SK-MEL-5 (cell line): ENCODE measurements at places on chromosomes 6 and 20.
A peak's percentile ranks its signal among the peaks of the same experiment; 100 is the strongest.

GRCh38 chr6:7541175-7542064, at the start of gene DSP:
TSS of gene DSP (plus strand) at chr6:7541671. CDS start at chr6:7541916, 245 bp downstream.
- DNase-seq: no peak

DNA sequence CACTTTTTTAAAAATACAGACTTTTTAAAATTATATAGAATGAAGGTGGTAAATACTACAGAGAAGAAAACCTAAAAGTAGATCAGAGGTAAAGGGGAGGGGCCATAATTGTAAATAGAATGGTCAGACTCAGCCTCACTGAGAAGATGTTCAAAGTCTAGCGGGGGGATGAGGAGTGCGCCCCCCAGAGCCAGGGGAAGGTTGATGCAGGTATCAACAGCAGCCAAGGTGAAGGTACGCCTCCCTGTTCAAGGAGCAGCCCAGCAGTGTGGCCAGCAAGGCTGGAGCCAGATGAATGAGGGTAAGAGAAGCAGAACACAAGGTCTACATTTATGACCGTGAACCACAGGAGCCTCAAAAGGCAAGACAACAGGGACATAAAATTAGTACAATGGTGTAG, 204.1 kb downstream of the PTPRT start:
- DNase-seq: no peak

GRCh38 chr6:68317366-68317765, 317.7 kb upstream of the ADGRB3 start:
- no peak for DNase-seq

DNA sequence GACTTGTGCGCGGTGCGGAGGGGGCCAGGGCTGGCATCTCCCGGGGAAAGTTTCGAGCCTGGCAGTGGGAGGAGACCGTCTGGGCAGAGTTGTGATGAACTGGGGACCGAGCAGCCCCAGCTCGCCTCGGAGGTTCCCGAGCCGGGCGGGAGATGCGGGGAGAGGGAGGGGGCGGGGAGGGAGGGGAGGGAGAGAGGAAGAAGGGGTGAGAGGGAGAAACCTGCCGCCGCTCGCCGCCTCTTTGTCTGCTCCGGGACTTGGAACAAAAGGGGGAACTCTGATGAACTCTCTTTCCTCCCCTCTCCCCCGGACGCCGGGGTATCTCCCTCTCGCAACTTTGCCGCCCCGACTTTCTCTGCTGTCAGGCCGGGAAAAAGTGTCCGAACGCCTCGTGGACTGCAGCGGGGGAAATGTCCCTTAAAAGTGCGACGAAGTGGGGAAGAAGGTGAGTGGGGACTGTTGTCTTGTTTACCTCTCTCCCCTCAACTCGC, 72.7 kb downstream of the SOX4 start:
- DNase-seq: no peak

DNA sequence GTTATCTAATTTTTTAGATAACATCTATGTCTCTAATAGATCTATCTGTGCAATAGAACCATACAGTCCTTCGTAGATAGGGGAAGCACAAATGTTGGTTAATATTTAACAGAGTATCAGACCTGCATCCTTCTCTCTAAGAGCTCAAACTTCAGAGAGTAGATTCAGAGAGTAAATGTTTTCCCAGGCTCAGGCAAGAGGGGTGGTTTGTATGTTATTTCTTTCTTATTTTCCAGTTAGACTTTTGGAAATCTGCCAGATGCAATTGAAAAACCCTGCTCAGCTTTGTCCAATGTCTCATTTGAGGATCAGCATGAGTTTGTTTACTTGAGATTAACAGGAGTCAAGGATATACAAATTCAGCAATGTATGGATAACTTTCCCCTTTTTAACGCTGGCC, 361.9 kb downstream of the BCKDHB start:
- DNase-seq: no peak

DNA sequence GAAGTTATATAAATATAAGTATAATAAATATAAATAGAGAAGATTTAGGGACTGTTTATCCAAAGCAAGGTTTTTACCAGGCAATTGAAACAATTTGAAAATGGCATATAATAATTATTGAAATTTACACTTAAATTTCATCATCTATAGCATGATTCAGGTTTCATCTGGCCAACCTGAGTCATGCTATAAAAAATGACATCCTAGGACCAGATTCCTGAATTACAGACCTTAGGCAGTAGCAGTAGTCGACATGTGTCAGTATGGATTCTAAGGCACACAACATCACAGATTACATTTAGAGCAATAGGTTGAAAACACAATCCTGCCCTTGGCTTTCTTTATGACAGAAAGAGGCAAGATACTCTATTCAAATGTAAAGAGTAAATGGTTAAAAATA, 592.3 kb downstream of the PHF3 start:
- no peak for DNase-seq

GRCh38 chr6:134081506-134081905, 29.1 kb upstream of the SLC2A12 start:
- DNase-seq: no peak

DNA sequence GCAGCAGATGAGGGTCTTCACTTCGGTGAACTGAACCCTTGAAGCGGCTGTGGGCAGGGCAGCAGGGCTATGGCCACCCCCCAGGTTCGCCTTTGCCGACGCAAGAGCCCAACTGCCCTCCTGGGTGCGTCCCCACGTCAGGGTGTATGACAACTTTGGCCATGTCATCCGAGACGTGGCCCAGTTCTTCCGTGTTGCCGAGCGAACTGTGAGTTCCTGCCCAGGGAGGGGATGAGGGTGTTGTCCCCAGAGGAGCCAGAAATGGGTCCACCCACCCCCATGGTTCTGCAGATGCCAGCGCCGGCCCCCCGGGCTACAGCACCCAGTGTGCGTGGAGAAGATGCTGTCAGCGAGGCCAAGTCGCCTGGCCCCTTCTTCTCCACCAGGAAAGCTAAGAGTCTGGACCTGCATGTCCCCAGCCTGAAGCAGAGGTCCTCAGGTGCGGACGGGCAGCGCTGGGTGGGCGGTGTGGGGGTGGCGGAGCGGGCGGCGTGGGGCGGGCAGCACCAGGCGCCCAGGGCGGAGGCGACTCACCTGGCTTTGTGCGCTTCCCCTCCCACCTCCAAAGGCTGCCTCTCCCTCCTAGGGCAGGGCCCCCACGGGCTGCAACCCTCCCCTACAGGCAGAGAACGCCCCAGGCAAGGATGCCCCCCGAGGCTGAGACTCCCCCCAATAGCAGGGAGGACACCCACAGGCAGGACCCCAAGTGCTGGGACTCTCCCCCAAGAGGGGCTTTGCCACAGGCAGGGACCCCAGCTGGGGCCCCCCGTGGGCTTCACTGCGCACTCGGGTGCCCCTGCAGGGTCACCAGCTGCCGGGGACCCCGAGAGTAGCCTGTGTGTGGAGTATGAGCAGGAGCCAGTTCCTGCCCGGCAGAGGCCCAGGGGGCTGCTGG, 6.2 kb upstream of the TNFRSF6B start:
- DNase-seq: no peak

GRCh38 chr6:47478233-47479139, 897 bp downstream of the CD2AP start:
- peak; percentile 25 for DNase-seq

DNA sequence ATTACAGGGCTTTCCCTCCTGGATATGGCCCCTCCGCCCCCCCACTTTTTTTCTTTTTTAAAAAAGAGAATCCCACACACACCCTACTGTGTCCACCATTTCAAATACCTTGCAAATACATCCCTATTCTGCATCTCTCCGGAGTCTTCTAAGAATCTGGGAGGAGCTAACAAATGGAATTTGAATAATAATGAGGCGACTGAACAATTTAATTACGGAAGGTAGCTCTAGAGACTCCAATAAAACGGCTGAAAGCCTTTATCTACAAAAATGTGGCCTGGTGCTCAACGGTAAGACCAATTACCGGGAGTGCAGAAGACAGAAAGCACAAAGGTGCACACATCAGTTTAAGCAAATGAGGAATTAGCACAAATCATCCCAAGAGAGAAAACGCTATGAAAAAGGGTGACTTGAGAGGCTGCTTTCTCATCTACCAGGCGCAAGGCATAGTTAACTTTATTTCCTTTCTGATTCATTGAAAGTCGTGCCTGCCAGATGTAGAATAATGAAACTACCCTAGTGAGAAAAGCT, 1.8 kb downstream of the RRAGD start:
- no peak for DNase-seq

- no peak for DNase-seq
Measured at GRCh38 chr6:12582421-12583110, 134.0 kb upstream of the PHACTR1 start.

GRCh38 chr6:145633981-145634627, 101.2 kb downstream of the EPM2A start:
- DNase-seq: peak; percentile 82

DNA sequence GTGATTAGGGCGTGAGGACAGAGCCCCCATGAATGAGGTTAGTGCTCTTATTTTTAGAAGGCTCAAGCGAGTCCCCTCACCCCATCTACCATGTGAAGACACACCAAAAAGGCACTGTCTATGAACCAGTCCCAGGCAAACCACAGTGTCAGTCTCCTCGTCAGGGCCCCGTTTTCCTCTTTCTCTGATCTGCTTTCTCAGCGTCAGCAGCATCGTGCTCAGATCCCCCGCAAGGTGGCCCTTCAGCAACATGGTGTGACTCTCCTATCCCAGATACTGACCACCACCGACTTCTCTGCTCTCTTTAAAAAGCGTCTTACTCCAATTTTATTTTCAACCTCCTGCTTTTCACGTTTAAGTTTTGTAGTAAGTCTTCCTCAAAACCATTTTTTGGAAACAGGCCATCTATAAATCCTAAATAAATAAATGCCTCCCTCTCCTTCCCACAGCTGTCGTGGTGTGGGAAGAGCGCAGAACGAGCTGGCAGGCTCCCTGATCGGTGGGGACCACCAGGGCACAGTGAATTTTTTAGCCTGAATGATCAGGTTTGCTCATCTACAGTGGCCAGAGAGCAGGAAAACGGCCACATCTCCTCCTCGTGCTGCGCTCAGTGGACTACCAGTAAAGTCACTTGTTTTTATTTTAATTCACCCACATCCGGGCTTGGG, 113.1 kb downstream of the BMP7 start:
- DNase-seq: no peak

GRCh38 chr20:25035921-25036320, 22.0 kb downstream of the ACSS1 start:
- DNase-seq: no peak

DNA sequence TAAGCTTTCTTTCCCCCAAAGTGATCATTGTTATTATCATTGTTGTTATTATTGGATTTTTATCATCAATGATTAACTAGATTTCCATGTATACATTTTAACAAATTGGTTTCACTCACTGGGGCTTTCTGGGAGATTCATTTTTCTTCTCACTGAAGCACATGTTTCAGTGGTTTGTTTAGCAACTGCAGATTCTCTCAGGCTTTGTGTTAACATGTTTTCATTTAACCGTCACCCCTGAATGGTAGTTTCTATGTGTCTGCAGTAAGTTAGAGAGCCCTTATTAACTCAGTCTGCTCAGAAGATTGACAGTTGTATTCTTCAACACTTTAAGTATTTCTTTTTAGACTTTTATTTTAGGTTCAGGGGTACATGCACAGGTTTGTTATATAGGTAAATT, 12.4 kb downstream of the ZKSCAN4 start:
- no peak for DNase-seq

- no peak for DNase-seq
Measured at GRCh38 chr20:20734475-20734948, 22.1 kb upstream of the RALGAPA2 start.

DNA sequence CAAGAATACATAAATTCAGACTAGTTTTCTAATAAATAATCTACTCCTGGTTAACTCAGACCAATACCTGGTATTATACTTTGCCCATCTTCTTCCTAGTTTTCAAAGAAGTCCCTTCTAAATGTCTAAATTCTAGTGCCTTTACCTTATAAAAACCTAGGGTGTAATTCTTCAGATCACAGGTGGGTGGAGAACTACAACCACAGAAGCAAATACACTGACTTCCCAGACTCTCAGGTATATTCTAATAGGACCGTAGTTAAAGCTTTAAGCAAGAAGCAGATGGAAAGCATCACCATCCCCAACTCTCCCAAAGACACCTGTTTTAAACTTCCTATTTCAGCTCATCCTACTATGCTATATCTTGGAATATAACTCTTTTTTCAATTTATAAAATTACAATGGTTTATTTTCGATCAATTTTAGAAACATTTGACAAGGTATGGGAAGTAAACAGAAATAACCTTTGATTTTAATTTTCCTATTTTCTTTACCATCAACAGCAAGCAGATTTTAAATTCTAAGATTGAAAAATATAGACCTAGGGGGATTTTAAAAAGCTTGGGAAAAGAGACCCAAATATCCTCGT, 15.8 kb downstream of the MAN1A1 start:
- peak; percentile 16 for DNase-seq

DNA sequence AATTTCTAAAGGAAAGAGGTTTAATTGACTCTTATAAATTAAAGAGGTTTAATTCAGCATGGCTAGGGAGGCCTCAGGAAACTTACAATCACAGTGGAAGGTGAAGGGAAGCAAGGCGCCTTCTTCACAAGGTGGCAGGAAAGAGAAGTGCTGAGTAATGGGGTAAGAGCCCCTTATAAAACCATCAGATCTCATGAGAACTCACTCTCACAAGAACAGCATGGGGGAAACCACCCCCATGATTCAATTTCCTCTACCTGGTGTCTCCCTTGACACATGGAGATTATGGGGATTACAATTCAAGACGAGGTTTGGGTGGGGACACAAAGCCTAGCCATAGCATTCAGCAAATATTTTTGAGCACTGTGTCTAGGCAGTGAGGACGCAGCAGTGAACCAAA, 3.9 kb upstream of the IPCEF1 start:
- no peak for DNase-seq

DNA sequence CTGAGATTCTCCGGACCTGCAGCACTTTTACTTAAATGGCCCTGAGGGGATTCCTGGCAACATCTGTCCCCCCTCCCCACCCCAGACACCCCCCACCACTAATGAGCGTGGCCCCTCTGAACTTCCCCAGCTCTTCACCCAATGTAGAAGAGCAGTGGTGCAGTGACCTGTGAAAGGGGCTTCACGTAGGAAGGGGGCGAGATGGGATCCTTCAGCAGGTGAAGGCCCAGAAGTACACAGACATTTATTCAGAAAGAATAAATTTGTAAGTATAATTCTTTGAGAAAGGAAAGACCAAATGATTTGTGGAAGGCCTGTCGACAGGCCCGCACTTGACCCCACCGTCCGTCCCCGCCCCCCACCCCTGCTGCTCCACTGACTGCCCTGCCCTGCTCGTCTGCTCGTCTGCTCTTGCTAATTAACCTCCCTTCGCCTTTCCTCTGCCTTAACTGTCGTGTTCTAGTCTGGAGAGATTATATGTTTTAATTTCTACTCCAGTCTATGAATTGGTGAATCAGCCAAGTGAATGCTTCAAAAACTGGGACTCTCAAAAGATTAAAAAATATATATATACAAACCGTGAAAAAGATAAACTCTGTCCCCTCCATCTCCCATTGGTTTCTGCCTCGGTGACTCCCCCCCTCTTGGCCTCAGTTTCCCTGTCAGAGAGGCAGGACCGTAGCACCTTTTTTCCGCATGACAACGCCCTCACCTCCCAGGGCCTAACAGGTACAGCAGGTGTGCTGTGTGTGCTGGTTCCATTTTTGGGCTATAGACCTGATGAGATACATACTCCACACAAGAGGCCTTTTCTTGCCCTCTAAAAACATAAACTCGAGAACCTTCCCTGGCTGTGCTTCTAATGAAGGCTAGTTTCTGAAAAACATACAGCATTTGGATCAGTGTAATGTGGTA, 49.2 kb downstream of the GNAS start:
- no peak for DNase-seq
